ENCODE measurements at places on chromosomes 4 and X.

- no peak for DNase-seq
Measured at GRCh38 chr4:168769416-168769815, 240.6 kb downstream of the CBR4 start.

GRCh38 chrX:148681605-148682004, 181.2 kb downstream of the AFF2 start:
- DNase-seq, result no peak

DNA sequence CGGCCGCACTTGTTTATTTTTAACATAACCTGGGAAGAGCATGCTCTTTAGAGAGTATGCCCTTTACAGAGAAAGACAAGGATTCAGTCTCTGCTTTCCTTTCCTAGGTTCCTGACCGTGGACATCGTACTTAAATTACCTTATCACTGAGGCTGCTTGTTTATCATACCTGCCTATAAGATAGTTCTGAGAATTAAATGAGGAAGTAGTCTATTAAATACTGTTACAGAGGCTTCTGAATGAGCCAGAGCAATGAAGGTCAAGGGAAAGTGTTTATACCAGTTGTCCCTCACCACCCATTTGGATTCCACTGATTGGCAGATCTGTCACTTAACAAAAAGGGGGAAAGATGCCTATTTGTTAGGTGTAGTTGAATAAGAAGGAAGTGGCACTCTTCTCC, 10.0 kb downstream of the TXLNG start:
- no peak for DNase-seq

- DNase-seq, result no peak
Measured at GRCh38 chrX:113033966-113034680, 193.5 kb upstream of the AMOT start.

DNA sequence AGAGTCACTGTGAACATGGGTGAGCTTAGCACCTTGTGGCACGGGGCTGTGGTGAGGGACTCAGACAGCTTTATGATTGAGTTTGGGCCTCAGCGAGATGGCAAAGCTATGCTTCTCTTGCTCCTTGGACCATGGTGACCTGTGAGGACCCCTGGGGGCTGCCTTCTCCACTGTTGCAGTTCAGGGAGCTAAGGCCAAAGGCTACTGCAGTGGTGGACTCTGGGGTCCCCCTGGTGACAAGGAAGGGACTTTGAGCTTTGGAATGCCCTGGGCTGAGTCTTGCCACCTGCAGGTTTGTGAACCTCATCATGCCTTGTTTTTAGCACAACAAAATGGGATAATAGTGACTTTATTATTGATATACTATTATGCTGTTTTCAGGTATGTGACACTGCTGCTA, 36.5 kb downstream of the TBL1X start:
- no peak for DNase-seq
